GM12891 (cell line): ENCODE measurements at places on chromosomes 6 and 20.
A peak's percentile ranks its signal among the peaks of the same experiment; 100 is the strongest.

- no peak for DNase-seq
Measured at GRCh38 chr6:108831104-108831503, 17.1 kb upstream of the ARMC2 start.

DNA sequence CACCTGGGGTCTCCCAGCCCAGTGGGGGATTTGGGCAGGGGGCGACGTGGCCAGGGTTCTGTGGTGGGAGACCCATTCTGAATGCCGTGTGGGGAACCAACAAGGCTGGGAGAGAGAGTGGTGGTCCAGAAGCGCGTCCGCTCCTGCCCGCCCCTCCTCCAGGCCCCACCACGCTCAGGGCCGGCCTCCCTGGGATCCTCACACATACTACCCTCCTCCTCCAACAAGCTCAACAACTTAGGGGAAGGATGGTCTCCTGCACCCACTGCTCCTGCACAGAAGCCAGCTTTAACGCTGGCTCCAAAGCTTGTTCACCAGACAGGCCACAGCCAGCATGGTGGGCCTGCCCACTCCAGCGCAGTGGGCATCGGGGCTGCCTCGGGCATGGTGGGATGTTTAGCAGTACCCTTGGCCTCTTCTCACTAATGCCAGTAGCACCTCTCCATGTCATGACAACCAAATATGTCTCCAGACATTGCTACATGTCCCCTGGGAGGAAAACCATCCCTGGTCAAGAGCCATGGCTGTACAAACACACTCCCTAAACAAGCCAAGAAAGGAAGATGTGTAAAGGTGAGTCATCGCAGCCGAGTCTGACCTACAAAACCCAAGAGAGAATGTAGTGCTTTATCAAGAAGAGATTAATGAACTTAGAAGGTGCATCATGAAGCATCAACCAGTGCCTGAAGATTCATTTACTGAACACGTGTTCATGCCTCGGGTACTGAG is 75.7 kb downstream of the BMP7 start:
- no peak for DNase-seq

DNA sequence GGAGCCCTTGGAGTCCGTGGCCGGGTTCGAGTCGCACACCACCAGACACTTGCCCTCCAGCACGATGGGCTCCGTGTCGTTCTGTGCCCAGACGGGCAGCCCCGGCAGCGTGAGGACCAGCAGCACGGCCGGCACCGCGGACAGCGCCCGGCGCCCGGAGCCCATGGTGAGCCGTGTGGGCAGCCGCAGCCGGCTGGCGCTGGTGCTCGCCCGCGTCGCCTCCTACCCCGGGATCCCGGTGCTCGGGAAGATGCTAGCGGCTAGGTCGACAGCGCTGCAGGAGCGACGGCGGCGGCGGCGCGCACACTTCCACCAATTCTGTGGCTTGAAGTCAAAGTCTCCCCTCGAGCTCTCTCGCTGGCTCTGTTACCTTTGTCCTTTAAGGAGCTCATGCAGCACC is 1.3 kb downstream of the CBLN4 start:
- no peak for DNase-seq

DNA sequence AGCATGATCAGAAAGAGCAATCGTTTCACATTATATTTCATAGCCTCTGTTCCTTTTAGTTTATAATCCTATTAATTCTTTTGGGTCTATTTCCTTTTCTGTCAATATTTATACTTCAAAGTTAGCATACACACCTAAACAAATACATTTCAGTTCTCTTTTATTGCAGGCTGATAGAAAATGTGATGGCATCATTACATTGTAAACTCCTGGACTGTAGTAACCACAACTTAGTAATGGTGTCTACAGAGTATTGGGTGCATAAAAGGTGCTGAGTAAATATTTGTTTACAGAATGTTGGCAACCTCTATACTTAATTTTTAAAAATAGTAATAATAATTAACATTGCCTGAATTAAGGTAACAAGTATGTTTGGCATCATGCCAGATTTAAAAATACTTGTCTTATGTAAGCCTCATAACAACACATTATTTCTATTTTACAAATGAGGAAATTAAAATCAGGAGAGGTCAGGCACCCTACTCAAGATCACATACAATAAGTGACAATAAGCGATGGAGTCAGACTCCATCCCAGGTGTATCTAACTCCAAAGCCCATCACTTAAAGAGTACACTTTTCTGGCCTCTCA is 195.0 kb downstream of the UBE3D start:
- DNase-seq = no peak

- no peak for DNase-seq
Measured at GRCh38 chr6:158698931-158699330, 49.1 kb downstream of the SYTL3 start.

- no peak for DNase-seq
Measured at GRCh38 chr20:24674921-24675605, 205.6 kb downstream of the SYNDIG1 start.

- no peak for DNase-seq
Measured at GRCh38 chr6:18985996-18986395, 598.8 kb downstream of the RNF144B start.

- DNase-seq = no peak
Measured at GRCh38 chr6:2684103-2684749, 66.5 kb downstream of the MYLK4 start.

DNA sequence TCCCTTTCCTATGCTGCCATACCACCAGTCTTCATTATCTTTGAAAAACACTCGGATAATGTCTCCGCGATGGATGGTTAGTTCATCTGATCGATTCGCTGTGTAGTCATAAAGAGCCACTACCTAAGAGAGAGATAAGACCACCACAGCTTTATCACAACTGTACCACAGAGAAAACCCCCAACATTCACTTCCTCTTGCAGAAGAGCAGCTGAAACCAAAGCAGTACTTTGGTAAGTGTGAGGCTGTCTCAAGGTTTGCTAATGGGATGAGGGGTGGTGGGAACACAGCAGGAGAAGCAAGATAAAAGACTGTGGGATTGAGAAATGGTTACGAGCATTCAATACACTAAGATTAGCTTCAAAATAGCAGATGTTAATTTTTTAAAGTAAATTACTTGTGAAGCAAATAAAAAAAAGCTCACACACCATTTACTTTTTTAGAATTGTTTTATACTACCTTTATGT is 142.1 kb downstream of the MYB start:
- DNase-seq = peak; percentile 41

DNA sequence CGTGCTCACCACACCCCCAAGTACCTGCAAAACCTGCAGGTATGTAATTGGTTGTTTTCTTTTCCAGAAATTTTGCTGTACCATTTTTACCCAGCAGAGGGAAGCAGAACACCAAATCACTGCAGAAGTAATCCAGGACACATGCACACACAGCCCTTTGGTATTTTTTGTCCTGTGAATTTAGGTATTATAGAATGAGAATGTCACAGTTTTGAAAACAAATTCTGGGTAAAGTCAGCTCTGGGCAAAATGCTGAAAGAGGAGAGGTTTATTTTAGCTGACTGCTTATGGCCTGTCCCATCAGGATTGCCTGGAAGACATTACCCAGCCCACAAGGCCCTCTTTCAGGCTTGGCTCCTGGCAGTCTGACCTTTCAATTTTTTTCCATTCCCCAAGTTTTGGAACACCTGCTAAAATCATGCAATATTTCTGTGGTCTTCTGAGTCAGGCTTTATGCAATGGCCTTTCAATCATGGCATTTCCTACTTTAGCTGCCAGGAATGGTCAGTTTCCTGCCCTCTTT is 3.5 kb upstream of the EFHC1 start:
- no peak for DNase-seq

- no peak for DNase-seq
Measured at GRCh38 chr6:37473364-37474095, 26.2 kb downstream of the CCDC167 start.

DNA sequence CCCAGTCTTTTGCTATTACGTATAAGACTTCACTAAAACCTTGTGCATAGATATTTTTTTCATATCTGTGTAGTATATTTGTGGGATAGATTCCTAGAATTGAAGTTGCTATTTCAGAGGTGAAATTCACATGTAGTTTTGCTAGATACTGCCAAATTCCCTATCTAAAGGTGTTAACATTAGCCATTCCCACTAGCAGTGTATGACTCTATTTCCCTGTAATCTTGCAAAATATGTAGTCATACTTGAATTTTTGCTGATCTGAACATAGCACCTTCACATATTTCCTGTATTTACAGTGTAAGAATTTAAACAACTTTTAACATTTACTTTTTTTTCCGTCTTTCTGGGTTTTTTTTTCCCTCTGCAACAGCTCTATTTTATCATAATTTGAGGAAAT is 24.9 kb downstream of the SENP6 start:
- DNase-seq = no peak

GRCh38 chr6:845566-845965 is 152.6 kb upstream of the EXOC2 start:
- no peak for DNase-seq

GRCh38 chr6:45812922-45813321 is 202.7 kb downstream of the CLIC5 start:
- DNase-seq = no peak

DNA sequence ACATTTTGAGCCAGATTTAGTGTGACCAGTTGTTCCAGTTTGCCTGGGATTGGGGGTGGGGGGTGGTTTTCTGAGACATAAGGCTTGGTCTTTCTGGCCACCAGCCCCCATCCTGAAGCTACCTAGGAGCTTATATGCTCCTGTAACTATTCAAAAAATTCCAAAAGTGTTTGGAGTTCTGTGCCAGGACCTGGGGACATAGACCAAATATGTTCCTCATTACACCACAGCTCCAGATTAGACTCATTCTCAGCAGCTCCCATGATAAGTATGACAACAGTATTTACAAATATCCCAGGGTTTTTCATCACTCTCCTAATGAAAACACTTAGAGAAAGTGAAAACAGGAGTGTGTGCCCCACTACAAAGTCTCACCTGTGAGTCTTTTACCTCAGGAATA is 37.8 kb upstream of the RNF144B start:
- no peak for DNase-seq

- DNase-seq = peak; percentile 4
Measured at GRCh38 chr20:63702036-63702665, 5.6 kb downstream of the ARFRP1 start.

GRCh38 chr20:50305636-50306477 is 115.2 kb downstream of the CEBPB start:
- no peak for DNase-seq

- DNase-seq = no peak
Measured at GRCh38 chr6:67201563-67201962, 1433.5 kb upstream of the ADGRB3 start.

- no peak for DNase-seq
Measured at GRCh38 chr20:49578436-49578835, 10.5 kb upstream of the PTGIS start.

DNA sequence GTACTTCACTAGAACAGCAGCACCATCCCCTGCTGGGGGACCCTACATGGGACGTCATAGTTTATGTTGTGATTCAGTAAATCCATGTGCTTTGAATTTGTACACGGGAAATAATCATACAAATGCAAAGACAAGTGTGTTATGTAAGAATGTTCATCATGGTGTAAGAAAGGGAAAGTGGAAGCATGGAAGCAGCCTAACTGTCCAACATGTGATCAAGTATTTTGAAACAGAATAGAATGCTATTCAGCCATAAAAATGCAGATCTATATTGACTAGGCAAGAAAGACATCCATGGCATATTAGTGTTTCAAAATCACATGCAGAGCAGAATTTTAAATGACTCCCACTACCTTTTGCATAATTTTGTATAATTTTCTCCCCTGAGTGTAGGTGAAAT is 117.6 kb downstream of the F13A1 start:
- DNase-seq = no peak

DNA sequence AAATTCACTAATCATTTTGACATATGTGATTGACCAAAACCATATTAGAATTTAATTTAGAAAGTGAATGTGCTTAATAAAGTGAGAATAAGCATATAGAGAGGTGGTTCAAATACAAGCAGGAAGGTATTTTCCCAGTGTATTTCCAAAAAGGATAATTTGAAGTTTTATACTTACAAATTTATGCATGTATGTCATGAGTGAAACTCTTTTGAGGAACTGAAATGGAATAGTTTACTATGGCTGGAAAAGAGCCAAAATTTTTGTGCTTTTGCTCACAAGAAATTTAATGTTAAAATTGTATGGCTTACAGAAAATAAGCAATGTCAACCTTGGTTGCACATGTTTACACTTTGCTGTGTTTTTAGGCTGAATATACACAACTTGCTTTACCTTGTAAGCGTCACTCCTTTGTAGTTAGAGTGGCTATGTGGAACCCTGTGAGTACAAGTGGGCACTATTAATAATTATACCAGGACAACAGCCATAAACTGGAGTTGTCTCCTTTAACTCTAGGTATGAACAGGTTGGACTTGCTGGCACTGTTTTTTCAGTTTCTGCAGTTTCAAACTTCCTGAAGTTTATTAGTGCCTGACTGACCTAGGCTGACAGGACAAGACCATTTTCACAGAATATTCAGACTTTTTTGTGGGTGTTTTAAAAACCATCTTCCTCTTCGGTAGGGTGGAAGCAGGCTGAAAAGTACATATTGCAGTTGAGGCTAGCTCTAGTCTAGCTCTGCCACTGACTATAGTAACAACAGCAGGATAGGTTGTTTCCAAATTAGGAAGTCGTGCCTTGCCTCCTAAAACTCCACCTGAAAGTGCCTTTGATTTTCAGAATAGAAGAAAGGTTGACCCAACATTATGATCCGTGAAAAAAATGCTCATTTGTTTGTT is 6.0 kb downstream of the AFDN start:
- DNase-seq = no peak

DNA sequence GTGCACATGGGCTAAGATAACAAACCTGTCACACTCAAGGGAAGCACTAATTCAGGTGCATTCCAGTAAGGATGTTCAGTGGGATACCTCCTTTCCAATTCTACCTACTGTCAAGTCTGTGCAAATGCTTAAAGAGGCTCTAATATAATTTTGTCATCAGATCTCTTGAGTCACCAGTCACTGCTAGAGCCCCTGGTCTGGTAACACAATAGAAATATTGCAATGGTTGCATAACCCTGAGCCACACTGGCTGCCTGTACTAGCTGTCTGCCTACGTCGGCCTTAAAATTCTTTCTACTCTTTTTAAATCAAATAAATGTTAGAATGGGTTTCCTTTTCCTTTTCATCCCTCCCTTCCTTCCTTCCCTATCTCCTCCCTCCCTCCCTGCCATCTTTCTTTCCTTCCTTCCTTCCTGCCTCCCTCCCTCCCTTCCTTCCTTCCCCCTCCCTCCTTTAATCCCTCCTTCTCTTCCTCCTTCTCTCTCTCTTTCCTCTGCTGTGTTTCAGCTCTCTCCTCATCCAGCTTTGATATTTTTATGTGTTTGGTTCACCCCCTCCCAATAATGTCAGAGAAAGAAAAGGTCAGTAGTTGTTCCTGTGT is 28.1 kb upstream of the OLIG3 start:
- no peak for DNase-seq
